ENCODE measurements at places on chromosomes 16 and 17. TPM values are rescaled to one million over a fixed set of nuclear protein-coding genes. Genes with fewer than 3 reads are reported as not detected.

Gene DNAJA2
- 82.6 TPM for total RNA-seq

DNA sequence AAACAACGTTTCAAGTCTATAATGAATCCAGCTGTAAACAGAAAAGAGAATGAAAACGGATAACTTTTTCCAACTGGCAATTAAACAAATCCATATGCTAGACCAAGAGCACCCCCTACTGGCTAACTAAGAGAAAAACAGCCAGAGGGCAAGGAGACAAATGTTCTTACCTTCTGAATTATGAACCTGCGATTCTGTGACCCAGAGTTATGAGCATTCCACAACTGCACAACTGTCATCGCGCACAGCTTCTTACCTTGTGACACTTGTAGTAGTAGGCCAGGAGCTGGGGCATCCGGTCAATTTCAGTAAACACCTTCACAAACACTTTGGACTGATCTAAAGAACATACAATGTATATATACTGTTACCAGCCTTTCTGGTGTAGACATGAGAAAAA is 18.6 kb downstream of the COG7 start:
- peak; percentile 90 for DNase-seq

- DNase-seq = no peak
Observed at GRCh38 chr16:53895433-53895832, 191.5 kb downstream of the FTO start.

DNA sequence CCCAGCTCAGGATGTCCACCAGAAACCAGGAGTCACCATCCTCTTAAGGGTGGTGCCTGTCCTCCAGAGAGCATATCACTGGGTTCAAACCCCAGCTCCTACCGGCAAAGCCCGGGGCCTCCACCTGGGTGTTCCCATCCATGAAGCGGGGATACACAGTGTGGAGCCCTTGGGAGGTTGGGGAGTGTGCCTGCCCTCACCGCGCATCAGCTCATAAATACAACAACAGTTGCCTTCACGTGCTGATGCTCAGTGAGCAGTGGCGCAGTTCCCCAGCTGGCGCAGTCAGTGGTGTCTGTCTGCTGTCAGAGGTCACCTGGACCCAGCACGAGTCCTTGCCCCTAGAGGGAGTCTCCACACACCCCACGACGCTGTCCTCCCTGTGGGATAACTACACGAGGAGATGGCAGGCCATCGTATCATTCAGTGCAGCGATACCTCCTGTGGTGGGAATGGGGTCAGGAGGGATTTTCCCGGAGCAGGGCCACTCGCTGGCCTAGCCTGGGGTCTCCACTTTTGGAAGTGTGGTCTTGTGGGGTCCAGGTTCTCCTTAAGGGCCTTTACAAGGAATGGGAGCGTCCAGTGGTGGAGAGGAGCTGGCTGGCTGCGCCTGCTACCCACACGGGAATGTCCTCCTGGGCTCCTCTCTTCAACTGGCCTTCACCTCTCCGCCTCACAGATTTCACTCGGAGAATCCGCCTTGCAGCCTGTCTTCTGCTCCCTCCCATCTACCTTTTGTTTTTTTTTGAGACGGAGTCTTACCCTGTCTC is 2.3 kb upstream of the ELOB start:
- DNase-seq = no peak

GRCh38 chr17:76852843-76853242 is 15.4 kb upstream of the MGAT5B start:
- DNase-seq = no peak

DNA sequence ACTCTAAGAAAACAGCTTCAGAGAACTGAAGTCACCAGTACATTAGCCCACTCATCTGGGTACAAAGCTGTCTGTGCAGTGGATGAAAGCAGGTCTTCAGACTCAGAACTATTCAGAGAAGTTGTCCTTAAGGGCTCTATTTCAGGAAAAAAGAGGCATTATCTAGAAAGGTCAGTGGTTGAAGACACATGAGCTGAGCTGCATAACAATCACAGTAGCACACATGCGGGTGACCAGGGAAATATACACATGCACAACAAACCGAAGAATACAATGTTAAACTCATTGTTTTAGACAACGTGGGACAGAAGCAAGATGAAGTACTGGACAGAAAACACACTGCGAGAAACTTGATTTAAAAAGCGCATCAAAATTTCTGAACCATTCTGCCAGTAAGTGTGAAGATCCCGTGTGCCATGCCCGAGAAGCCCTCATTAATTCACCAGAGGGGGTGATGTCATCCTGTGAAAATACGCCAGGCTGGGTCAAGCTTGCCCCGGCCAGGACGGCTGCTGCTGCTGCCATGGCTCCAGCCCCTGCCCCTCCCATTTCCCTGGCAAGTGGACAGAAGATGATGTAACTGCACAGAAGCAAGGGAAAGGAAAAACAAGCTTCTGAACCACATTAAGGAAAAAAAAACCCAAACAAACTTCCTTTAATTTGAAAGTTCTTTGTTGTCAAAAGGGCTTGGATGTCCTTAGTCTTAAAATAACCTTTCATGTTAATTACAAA is 10.1 kb downstream of the DYNC1LI2 start:
- DNase-seq = peak; percentile 96
